ENCODE measurements at places on chromosomes 11 and 22.
A peak's percentile ranks its signal among the peaks of the same experiment; 100 is the strongest.

DNA sequence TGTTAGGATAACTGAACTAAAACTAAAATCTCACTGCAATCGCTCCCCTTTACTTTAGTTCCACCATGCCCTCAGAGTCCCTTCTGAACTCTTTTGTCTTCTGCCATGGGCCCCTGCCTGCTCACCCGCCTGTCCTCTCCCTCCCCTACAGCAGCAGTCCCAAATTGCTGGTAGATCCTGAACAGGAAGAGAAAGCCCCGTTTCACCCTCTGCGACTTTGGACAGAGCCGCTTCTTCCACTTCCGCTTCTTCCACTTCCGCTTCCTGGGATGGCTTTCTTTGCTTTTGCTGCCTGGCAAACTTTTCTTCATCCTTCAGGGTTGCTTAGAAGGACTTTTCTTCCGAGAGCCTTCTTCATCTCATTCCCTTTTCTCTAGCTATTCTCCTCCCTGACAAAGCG, 35.7 kb upstream of the TLCD5 start:
- DNase-seq: no peak

DNA sequence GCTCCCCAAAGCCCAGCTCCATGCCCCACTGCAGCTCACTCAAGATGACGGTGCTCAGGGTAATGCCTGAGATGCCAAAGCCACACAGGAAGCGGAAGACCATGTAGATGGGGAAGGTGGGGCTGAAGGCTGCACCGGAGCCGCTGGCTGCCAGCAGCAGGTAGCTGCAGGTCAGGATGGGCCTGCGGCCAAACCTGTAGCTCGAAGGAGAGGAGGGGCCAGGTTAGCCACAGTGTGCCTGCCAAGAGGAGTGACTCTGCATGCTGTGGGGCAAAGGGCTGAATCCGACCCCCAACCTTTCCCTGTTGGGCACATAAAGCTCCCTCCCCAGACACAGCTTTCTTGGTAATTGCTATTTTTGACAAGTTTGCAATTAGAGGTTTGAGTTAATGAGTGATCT, 14.9 kb upstream of the SLC22A6 start:
- DNase-seq: no peak

GRCh38 chr11:2142300-2142759, 3.1 kb upstream of the IGF2 start:
- DNase-seq: no peak

DNA sequence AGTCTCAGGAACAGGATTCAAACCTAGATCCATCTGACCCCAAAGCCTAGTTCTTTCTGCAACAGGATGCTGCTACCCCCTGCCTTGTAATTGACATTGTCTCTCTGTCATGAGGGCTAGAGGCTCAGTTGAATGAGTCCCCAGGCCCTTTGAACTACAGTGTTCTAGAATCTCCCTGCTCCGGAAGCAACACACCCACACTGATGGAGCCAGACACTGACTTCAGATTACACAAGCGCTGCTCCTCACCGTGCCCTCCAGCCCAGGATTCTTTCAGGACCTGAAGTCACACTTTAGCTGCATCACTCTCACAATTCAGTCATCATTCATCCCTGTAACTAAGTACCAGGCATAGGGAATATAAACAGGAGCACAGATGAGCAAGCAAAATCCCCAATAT, 69.6 kb downstream of the RAB30 start:
- no peak for DNase-seq

DNA sequence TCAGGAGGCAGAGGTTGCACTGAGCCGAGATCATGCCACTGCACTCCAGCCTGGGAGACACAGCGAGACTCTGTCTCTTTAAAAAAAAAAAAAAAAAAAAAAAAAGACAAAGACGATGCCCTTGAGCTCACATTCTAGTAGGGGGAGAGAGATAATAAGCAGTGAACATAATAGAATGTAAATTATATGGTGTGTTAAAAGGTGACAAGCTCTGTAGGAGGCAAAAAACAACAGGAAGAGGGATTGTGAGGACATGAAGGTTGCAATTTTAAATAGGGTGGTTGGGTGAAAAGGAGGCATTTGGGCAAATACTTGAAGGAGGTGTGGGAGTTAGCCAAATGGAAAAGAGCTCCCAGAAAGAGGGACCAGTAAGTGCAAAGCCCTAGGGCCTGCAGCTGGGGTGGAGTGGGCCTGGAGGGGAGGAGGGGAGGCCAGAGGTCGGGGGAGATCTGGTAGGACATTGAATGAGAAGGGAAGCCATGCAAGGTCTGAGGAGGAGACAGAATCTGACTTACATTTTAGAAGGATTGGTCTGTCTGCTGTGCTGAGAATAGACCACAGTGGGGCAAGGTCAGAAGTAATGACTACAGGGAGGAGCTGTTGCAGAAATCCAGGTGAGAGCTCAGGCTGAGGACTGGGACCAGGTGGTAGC, 26.6 kb downstream of the P2RY2 start:
- DNase-seq: no peak

GRCh38 chr11:9575260-9576240, 2.1 kb downstream of the WEE1 start:
- DNase-seq: peak; percentile 82

- DNase-seq: peak; percentile 19
Measured at GRCh38 chr11:74948546-74948897, 369 bp downstream of the XRRA1 start.

DNA sequence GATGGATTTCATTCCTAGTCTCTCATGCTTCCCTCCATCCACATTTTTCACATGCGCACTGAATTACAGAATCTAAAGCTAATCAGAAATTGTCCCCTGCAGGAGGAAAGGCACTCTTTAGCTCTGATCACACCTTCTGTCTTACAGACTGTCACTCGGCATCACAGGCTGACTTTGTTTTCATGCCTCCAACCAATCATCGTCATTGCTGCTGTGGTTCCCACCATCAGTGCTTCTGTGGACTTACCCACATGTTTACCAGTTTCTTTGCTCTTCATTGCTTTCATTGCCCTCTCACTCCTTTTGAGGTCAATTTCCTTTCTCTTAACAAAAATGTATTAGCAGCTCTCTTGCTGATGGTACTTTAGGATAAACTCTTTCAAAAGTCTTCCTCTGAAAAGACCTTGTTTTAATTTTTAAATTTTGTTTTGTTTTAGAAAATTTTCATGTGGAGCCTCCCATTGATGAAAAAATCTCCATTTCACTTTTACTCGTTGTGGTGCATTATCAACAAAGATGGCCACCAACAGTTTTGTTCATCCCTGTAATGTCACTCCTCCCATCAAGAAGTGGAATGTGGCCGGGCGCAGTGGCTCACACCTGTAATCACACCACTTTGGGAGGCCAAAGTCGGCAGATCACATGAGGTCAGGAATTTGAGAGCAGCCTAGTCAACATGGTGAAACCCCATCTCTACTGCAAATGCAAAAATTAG, 20.2 kb upstream of the TREH start:
- DNase-seq: no peak

- DNase-seq: no peak
Measured at GRCh38 chr11:66548774-66549630, 2.3 kb downstream of the ACTN3 start.

GRCh38 chr22:22938672-22939587, 51.3 kb downstream of the IGLL5 start:
- no peak for DNase-seq

DNA sequence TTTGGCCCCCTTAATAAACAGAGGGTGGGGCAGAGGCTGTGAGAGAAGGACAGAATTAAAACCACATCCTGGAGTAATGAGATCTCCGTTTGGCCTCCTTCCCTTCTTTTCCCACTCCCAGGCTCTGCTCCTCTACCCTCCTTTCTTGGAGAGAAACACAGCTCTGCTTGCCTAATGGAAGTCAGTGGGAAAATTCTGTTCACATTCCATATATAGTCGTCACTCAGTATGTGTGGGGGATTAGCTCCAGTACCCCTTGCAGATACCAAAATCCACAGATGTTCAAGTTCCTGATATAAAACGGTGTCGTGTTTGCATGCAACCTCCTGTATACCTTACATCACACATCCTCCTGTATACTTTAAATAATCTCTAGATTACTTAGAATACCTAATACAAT, 37.6 kb upstream of the THY1 start:
- DNase-seq: peak; percentile 94

GRCh38 chr11:67023957-67024353, 1.0 kb downstream of the SYT12 start:
- DNase-seq: no peak

DNA sequence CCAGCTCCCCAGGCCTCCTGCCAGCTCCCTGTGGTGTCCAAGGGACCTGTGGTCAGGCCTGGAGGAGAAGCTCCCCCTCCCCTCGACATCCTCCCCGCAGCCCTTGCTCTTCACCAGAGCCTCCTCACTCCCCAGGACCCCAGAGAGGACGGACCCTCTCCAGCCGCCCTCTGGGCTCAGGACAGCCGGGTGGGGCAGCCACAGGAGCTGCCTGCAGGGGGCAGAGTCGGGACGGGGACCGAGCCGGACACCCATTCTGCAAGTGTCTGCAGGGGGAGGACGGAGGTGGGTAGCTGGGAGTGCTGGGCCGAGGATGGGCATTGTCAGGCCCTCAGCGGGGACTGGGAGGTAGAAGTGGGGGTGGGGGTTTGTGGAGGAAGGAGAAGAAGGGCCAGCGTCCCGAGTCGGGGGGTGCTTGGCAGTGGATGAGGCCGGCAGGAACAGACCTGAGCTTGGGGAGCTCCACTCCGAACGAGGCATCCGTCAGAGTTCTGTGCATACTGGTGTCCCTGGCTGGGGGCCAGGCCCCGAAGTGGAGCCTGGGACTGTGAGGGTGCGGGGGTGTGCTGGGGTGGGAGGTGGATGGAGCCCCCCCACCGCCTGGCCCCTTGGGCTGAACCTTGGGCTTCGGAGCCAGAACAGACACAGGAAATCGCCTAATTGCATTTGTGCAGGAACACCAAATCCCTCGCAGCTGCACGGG, 15.2 kb downstream of the PRR33 start:
- peak; percentile 46 for DNase-seq

GRCh38 chr11:17238377-17238776, 30.6 kb upstream of the PIK3C2A start:
- no peak for DNase-seq

DNA sequence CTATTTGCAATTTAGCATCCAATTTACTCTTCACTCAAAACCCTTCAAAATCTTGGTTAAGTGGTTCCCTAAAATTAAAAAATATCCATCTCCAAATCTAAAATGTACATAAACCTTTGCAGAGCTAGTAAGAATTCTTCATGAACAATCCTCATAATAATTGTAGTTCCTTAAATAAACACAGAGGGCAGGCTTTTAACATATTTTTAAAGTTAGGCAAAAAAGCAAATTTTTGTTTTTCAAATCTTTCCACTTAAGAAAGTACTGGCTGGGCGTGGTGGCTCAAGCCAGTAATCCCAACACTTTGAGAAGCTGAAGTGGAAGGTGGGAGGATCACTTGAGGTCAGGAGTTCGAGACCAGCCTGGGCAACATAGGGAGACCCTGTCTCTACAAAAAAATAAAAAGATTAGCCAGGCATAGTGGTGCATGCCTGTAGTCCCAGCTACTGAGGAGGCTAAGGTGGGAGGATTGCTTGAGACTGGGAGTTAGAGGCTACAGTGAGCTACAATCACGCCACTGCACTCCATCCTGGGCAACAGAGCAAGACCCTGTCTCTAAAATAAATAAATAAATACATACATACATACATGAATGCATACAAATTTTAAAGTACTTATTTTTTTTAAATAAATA, 25.1 kb upstream of the PLAAT3 start:
- DNase-seq: peak; percentile 9

DNA sequence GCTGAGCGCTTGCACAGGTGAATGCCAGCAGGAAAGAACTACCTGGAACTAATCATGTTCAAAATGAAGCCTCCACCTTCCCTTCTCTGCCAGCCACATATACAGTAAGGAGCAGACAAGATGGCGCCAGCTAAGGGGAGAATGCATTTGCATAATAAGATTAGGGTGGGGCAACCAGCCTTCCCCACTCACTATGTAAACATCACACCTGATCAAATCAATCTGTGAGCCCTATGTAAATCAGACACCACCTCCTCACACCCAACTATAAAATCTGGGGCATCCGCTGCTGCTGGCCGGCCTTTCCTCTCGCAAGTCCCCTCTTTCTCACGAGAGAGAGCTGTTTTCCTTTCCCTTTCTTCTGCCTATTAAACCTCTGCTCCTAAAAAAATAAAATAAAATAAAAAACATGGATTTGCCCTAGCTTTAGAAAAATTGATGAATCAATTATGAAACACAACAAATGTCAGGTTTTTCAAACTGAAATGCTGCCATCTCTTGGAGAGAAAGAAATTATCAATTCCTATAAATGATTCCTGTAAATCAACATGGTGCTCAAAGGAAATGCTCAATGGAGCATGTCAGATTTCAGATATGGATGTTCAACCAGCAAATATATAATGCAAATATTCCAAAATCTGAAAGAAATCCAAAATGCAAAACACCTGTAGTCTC, 108.9 kb downstream of the SGSM3 start:
- DNase-seq: no peak

- no peak for DNase-seq
Measured at GRCh38 chr11:39345834-39346442, 2113.5 kb downstream of the LRRC4C start.

GRCh38 chr11:60777572-60777971, 7.6 kb upstream of the MS4A10 start:
- DNase-seq: peak; percentile 84

GRCh38 chr22:35498026-35498800, 42.4 kb upstream of the RASD2 start:
- DNase-seq: no peak

GRCh38 chr11:26283852-26284408, 48.0 kb upstream of the ANO3 start:
- no peak for DNase-seq

DNA sequence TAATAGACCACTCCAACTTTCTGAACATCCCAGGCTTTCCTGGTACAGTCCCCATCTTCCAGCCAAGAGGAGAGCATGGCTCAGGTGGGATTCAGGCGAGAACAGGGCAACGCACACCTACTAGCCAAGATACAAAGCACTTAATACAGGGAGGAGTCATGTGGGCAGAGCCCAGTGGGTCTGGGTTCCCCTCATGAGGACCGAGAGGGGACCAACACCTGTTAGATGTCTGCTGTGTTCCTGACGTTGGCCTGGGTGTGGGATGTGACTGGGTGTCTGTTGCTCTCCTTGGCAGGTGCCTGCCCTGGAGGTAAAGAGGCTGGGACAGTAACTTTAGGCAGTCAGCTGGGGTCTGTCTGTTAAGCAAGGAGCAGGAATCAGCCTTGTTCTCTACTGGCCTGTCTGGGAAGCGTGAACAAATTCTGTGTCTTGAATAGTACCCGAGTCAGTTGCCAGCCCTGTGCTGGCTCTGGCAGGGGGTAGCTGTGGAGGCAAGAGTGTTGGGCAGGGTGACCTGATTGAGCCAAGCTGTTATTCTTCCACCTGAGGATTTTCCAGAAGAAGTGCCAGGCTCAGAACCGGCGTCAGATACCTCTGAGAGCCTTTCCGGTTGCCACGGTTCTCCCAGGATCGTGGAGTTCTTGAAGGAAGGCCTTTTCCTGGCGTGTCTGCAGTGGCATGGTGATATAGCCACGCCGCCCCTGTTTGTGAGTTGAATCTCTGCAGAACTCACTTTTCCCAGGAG, 56.3 kb downstream of the BCR start:
- DNase-seq: no peak

GRCh38 chr11:64947208-64947814, 11.6 kb upstream of the GPHA2 start:
- DNase-seq: no peak
